ENCODE measurements at places on chromosomes 6 and 20. TPM values are rescaled to one million over a fixed set of nuclear protein-coding genes. Genes with fewer than 3 reads are reported as not detected.

DNA sequence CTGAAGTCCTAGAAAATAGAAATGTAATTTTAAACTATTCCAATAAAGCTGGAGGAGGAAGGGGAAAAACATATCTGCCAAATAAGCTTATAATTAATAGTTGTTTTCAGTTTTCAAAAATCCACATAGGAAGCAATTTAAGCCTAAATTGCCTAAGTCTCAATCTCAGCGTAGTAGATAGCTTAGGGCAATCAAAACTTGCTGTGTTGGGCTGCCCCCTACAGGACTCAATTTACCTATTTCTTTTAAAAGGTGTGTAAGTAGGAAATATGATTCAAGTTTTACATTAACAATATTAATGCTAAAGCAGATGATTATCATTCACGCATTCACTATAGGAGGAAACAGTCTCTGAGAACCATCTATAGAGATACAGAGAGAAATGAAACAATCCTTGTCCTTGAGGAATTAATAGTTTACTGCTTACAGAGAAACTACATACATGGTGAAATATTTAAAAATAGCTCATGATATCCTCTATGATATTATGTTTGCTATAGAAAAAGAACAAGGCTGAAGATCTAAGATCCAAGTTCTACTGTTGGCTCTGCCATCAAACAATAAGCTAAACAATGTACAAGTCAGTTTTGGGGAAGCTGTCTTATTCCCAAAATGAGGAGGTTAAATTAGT, 102.1 kb downstream of the ATG5 start:
- DNase-seq = peak; percentile 64

DNA sequence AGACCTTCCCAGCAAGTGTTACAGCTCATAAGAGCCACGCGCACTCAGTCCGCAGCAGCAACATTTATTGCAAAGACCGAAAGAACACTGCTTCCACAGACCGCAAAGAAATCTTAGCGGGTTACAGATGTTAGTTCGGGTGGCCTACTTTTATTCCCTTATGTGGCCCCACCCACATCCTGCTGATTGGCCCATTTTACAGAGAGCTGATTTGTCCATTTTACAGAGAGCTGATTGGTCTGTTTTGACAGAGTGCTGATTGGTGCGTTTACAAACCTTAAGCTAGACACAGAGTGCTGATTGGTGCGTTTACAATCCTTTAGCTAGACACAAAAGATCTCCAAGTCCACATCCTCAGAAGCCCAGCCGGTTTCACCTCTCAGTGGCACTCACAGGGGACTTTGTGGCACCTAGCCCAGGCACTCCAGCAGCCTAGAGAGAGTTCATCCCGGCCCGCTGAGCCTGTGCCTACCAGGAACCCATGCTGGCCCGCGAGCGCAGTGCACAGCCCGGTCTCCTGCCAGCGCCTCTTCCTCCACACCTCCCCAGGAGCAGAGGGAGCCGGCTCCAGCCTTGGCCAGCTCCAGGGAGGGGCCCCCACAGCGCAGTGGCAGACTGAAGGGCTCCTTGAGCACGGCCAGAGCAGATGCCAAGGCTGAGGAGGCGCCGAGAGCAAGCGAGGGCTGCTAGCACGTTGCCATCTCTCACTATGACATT, 244.3 kb upstream of the TSHZ2 start:
- no peak for DNase-seq

GRCh38 chr6:106069478-106069877, 16.7 kb upstream of the PRDM1 start:
- DNase-seq = peak; percentile 82

GRCh38 chr20:60352596-60352995, 394.4 kb downstream of the CDH26 start:
- no peak for DNase-seq

Gene HSF2
- 36.7 TPM for polyA plus RNA-seq

Gene CFAP61
- polyA plus RNA-seq = 2.8 TPM

- no peak for DNase-seq
These were observed 176.1 kb downstream of the ID4 start for GRCh38 chr6:20013066-20013861.
